Naive B cell (primary cell): ENCODE measurements at places on chromosomes 2 and 18.

DNA sequence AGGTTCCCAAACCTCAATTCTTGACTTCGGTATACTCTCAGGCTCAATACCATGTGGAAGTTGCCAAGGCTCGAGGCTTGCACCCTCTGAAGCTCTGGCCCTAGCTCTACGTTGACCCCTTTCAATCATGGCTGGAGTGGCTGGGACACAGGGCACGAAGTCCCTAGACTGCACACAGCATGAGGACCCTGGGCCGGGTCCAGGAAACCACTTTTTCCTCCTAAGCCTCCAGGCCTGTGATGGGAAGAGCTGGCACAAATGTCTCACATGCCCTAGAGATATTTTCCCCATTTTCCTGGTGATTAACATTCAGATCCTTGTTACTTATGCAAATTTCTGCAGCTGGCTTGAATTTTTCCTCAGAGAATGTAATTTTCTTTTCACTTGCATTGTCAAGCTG is 45.1 kb upstream of the CALCRL start:
- H3K27ac ChIP-seq, result no peak overlapping the region
- H3K4me1 ChIP-seq, result no peaks in the 10 kb centered on the region
- no peaks in the 10 kb centered on the region for H3K36me3 ChIP-seq

GRCh38 chr2:172293952-172294351 is 133.4 kb upstream of the ITGA6 start:
- no peaks in the 10 kb centered on the region for H3K36me3 ChIP-seq
- no peak overlapping the region for H3K27ac ChIP-seq

GRCh38 chr2:11514081-11514730 is 19.6 kb upstream of the GREB1 start:
- H3K4me3 ChIP-seq, result no peak overlapping the region
- peaks cover 35% of the 10 kb centered on the region for H3K27me3 ChIP-seq
- H3K27ac ChIP-seq, result no peak overlapping the region
- no peak for DNase-seq
- no peaks in the 10 kb centered on the region for H3K4me1 ChIP-seq

DNA sequence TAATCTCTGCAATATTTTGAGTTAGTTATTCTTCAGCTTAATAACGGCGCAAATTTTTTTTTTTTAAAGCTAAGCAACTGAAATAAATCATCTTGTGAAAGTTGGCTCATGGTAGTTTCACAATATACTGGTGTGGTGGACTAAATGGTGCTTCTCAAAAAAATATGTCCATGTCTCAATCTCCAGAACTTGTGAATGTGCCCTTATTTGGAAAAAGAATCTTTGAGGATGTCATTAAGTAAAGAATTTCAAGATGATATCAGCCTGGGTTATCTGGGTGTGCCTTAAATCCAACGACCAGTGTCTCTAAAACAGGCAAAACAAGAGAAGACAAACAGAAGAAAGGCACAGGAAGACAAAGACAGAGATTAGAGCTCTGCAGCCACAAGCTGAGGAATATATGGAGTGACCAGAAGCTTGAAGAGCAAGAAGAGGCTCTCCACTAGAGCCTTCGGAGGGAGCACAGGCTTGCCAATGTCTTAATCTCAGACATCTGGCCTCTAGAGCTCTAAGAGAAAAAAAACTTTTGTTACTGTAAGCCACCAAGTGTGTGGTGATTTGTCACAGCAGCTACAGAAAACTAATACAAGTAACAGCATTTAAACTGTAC is 71.4 kb downstream of the HNMT start:
- H3K36me3 ChIP-seq, result no peaks in the 10 kb centered on the region
- no peaks in the 10 kb centered on the region for H3K4me1 ChIP-seq
- no peak overlapping the region for H3K4me3 ChIP-seq
- no peaks in the 10 kb centered on the region for H3K27me3 ChIP-seq

- H3K27me3 ChIP-seq, result no peaks in the 10 kb centered on the region
- no peaks in the 10 kb centered on the region for H3K4me1 ChIP-seq
- H3K36me3 ChIP-seq, result peaks cover 18% of the 10 kb centered on the region
- no peak overlapping the region for H3K4me3 ChIP-seq
- DNase-seq, result no peak
These were observed 52.0 kb downstream of the MRPL33 start for GRCh38 chr2:27823569-27823968.

- no peak overlapping the region for H3K27ac ChIP-seq
- no peaks in the 10 kb centered on the region for H3K36me3 ChIP-seq
- H3K27me3 ChIP-seq, result peaks cover 10% of the 10 kb centered on the region
- H3K4me3 ChIP-seq, result no peak overlapping the region
- DNase-seq, result no peak
These were observed 292.3 kb upstream of the CHAC2 start for GRCh38 chr2:53475321-53475720.

- no peak overlapping the region for H3K4me3 ChIP-seq
- H3K27me3 ChIP-seq, result no peaks in the 10 kb centered on the region
- H3K27ac ChIP-seq, result no peak overlapping the region
- no peaks in the 10 kb centered on the region for H3K4me1 ChIP-seq
These were observed 219.9 kb downstream of the PIK3C3 start for GRCh38 chr18:42174909-42175308.

GRCh38 chr2:65016789-65017188 is 27.6 kb downstream of the SLC1A4 start:
- DNase-seq, result no peak
- no peak overlapping the region for H3K4me3 ChIP-seq
- peaks cover 52% of the 10 kb centered on the region for H3K4me1 ChIP-seq
- peak overlapping the region; percentile 93 for H3K27ac ChIP-seq

DNA sequence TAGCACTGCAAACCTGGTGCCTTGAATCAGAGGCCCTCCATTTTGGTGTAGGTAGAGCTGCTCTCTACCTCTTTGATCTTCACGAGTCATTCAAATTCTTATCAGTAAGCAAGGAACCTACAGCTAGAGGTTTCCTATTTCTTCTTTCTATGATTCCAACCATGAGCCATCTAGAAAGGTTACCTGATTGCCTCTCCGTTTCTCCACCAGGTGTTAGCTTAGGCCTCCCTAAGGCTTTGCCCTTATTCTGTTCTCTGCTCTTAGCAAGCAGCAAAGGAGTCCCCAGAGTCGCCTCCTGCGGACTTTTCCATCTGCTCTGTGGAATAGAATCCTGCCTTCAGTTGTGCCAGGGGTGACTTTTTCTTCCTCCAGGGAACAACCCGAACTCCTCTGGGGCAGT is 173.6 kb downstream of the GRB14 start:
- H3K36me3 ChIP-seq, result no peaks in the 10 kb centered on the region
- H3K27me3 ChIP-seq, result no peaks in the 10 kb centered on the region
- no peak overlapping the region for H3K27ac ChIP-seq
- no peak overlapping the region for H3K4me3 ChIP-seq
- H3K4me1 ChIP-seq, result no peaks in the 10 kb centered on the region

GRCh38 chr18:27206411-27206810 is 21.3 kb upstream of the CHST9 start:
- no peaks in the 10 kb centered on the region for H3K27me3 ChIP-seq
- no peaks in the 10 kb centered on the region for H3K36me3 ChIP-seq
- H3K27ac ChIP-seq, result no peak overlapping the region
- no peak overlapping the region for H3K4me3 ChIP-seq
- no peak for DNase-seq

- no peaks in the 10 kb centered on the region for H3K4me1 ChIP-seq
- no peak overlapping the region for H3K4me3 ChIP-seq
- DNase-seq, result no peak
- no peaks in the 10 kb centered on the region for H3K27me3 ChIP-seq
- H3K27ac ChIP-seq, result no peak overlapping the region
- H3K36me3 ChIP-seq, result no peaks in the 10 kb centered on the region
These were observed 253.2 kb downstream of the NEDD4L start for GRCh38 chr18:58297198-58297597.

DNA sequence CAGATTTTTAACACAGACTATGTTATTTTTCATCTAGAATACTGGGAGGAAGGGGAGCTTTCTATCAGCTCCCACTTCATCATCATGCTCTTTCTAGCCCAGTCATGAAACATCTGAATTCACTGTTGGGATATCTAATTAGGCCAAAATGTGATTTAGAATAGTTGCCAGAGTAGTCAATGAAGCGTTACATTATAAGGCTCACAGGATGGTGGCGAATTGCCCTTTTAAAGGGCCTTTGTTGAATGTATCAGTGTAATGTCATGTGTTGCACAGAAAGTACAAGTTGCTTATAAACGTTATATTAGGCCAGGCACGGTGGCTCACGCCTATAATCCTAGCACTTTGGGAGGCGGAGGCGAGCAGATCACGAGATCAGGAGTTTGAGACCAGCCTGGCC is 45.6 kb downstream of the PDE1A start:
- H3K36me3 ChIP-seq, result peaks cover 10% of the 10 kb centered on the region
- no peak for DNase-seq
- no peaks in the 10 kb centered on the region for H3K4me1 ChIP-seq
- H3K4me3 ChIP-seq, result no peak overlapping the region
- no peaks in the 10 kb centered on the region for H3K27me3 ChIP-seq

- no peak overlapping the region for H3K27ac ChIP-seq
- H3K27me3 ChIP-seq, result no peaks in the 10 kb centered on the region
- H3K4me1 ChIP-seq, result no peaks in the 10 kb centered on the region
These were observed 1896.8 kb upstream of the CELF4 start for GRCh38 chr18:39462436-39462835.

DNA sequence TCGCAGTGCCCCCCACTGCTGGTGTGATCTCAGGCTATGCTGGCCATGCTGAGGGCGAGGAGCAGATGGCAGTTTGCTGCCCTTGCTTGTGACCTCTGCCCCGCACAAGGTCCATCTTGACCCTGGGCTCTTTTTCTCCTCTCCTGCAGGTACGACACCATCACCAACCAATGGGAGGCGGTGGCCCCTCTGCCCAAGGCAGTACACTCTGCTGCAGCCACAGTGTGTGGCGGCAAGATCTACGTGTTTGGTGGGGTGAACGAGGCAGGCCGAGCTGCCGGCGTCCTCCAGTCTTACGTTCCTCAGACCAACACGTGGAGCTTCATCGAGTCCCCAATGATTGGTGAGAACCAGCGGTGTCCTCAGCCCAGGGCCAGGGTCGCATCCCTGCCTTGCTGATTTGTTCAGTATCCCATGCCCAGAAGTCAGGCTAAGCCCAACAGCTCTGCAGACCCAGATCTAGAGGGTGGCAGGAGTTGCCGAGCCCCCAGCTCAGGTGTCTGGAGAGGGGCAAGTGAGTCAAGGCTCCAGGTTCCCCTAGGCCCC is 223.8 kb downstream of the ATAD2B start:
- no peaks in the 10 kb centered on the region for H3K27me3 ChIP-seq
- H3K4me3 ChIP-seq, result no peak overlapping the region
- no peak overlapping the region for H3K27ac ChIP-seq
- H3K4me1 ChIP-seq, result no peaks in the 10 kb centered on the region

DNA sequence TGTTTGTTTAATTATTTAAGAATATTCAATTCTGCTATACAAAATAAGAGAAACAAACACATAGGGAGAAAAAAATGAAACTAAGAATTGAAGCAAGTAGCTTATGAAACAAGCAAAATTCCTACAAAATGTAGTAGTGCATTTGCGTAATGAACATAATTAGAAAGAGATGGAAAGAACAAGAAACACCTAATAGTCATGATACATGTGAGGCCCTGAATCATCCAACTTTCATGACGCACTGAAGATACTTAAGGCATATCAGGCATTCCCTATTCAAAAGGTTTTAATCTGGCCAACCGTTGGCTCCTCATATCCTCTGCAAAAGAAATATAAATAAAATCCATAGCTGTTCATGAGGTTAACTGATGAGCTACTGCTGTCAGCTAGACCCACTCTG is 14.5 kb upstream of the NAB1 start:
- H3K4me3 ChIP-seq, result no peak overlapping the region
- no peak for DNase-seq
- no peaks in the 10 kb centered on the region for H3K27me3 ChIP-seq

DNA sequence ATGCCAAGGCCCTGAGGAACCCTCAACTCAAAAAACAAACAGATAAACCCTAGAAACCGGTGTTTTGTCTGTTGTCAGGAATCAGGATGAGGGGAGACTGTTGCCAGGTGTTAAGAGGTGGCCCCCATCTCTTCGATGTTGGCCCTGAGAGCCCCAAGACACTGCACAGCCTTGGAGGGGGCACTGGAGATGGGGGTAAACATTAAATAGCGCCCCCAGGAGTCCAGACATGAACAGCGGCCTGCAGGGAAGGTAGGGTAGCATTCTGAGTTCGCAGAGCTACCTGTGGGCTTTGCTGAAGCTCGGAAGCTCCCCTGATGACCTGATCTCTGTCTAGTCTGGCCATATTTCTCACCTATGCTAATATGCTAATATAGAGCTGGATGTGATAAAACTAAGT is 97.6 kb upstream of the SMAD2 start:
- peaks cover 35% of the 10 kb centered on the region for H3K27me3 ChIP-seq
- no peak overlapping the region for H3K4me3 ChIP-seq
- H3K27ac ChIP-seq, result no peak overlapping the region
- no peaks in the 10 kb centered on the region for H3K36me3 ChIP-seq

GRCh38 chr2:120943403-120944034 is 207.9 kb downstream of the GLI2 start:
- no peak for DNase-seq
- no peak overlapping the region for H3K4me3 ChIP-seq
- no peaks in the 10 kb centered on the region for H3K27me3 ChIP-seq
- no peaks in the 10 kb centered on the region for H3K4me1 ChIP-seq

GRCh38 chr18:38747153-38747552 is 1181.6 kb upstream of the CELF4 start:
- H3K4me3 ChIP-seq, result no peak overlapping the region
- no peak for DNase-seq

DNA sequence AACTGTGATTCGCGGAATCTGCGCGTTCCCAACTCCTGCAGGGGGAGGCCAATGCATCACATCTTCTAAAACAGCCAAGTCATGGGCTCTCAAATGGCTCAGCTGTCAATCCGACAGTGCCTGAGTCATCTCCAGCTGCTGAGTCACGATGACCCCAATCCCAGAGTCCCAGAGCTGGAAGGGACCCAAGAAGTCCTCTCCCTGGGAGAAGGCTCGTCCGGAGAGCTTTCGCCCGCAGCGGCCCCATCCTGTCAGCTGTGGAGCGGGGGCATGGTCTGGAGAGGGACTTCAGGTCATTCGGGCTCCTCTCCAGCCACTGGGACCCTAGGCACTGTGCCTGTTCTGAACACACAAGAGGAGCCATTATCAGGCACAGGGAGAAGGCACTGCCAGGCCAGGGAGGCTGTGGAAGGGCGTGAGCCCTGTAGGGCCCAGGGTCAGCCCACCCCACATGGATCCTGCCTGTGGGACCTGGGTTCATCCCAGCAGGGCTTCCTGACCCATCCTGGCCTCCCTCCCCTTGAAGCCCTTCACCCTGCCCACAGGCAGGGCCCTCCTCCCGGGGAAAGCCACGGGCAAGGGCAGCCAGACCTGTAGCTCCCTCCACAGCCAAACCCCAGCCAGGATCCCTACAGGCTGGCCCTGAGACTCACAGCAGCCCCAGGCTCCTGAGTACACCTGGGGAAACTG is 47.6 kb upstream of the GPC1 start:
- no peak for DNase-seq
- no peaks in the 10 kb centered on the region for H3K4me1 ChIP-seq
- H3K36me3 ChIP-seq, result no peaks in the 10 kb centered on the region
- no peak overlapping the region for H3K4me3 ChIP-seq
- H3K27ac ChIP-seq, result no peak overlapping the region
- H3K27me3 ChIP-seq, result no peaks in the 10 kb centered on the region

GRCh38 chr2:140747665-140748064 is 1383.2 kb downstream of the LRP1B start:
- no peaks in the 10 kb centered on the region for H3K27me3 ChIP-seq
- no peak for DNase-seq
- no peak overlapping the region for H3K27ac ChIP-seq
- no peaks in the 10 kb centered on the region for H3K36me3 ChIP-seq
- no peaks in the 10 kb centered on the region for H3K4me1 ChIP-seq
- H3K4me3 ChIP-seq, result no peak overlapping the region
